ENCODE measurements at places on chromosomes 12 and 14.

DNA sequence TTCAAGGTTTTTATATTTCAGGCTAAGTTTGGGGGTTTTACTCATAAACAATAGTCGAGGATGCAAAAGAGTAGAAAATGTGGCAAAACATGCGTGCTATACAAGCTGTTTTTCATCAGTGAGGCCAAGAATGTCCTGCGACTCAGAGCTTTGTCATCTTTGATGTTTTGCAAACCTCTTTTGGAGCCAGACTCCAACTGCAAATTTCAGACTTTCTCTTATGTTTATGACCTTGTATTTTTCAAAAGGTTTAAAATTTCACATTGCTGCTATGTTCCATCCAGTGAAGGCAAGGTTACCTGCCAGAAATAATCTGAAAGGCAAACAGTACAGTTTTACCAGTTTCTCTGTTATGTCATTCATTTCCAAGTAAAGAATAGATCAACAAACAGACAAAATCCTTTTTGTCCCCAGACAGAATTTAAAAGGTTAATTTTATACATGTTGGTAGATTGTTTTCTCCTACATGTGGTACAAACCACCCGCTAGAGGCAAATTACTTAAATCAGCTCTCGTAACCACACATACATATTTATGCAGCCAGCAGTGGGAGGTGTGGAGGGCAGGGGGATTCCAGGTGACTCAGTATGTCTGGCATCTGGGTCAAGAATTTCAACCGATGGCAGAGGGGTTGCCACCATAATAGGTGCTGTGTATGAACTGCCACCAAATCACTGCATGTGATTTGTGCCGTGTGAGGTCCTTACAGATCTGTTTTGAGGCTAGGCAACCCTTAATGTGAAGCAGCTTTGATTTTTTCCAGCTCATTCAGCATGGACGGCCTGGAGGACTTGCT lies 119.8 kb upstream of the CPM start:
- DNase-seq, result no peak
- peaks cover 6% of the 10 kb centered on the region for H3K4me1 ChIP-seq
- H3K27me3 ChIP-seq, result no peaks in the 10 kb centered on the region
- no peak overlapping the region for H3K4me3 ChIP-seq
- no peak overlapping the region for H3K27ac ChIP-seq
- H3K36me3 ChIP-seq, result no peaks in the 10 kb centered on the region

- no peaks in the 10 kb centered on the region for H3K4me1 ChIP-seq
- H3K4me3 ChIP-seq, result no peak overlapping the region
- no peaks in the 10 kb centered on the region for H3K36me3 ChIP-seq
- DNase-seq, result no peak
- no peak overlapping the region for H3K27ac ChIP-seq
Observed at GRCh38 chr14:81415781-81416180, 15.7 kb upstream of the STON2 start.

DNA sequence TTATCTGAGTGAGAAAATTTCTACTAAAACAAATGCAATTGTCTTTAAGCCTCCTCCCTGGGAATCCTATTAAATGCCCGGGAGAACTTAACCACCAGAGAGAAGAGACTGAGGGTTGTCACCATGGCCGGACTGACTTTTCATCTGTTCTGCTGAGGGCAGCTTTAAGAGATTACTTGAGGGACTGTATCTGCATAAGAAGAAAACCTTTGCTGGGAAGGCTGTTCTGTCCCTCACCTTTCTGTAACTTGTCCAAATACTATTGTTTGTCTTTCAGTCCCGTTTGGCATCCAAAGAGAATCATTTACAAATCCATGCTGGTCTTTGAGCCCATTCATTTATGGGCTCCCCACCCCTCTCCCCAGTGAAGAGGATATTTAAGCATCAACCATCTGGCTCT lies 306.3 kb upstream of the FLRT2 start:
- no peak overlapping the region for H3K27ac ChIP-seq
- H3K4me1 ChIP-seq, result no peaks in the 10 kb centered on the region
- H3K27me3 ChIP-seq, result no peaks in the 10 kb centered on the region
- no peak overlapping the region for H3K4me3 ChIP-seq

DNA sequence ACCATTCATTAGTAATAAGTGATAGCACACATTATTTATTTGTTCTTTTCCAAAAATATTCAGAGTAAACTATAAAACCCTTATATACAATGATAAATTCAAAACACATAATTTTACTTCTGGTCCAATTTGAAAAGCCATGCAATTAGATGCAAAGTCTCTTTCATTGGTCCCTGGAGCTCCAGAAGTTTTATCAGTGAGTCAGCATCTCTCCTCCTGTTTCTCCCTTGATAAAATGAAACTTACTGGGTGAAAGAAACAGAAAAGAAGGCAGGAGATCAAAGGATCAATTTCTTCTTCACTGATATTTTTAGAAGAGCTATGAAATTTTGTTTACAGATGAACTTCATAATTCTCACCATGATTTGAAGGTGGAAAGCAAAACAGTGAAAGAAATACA lies 47.5 kb downstream of the IFNG start:
- no peaks in the 10 kb centered on the region for H3K4me1 ChIP-seq
- H3K27ac ChIP-seq, result no peak overlapping the region
- H3K4me3 ChIP-seq, result no peak overlapping the region
- no peaks in the 10 kb centered on the region for H3K36me3 ChIP-seq

GRCh38 chr14:21275261-21275858 lies 4.5 kb upstream of the RPGRIP1 start:
- H3K4me1 ChIP-seq, result no peaks in the 10 kb centered on the region
- H3K4me3 ChIP-seq, result no peak overlapping the region
- H3K27me3 ChIP-seq, result no peaks in the 10 kb centered on the region

GRCh38 chr14:100531152-100532121 lies 55.8 kb downstream of the BEGAIN start:
- no peak overlapping the region for H3K27ac ChIP-seq
- no peaks in the 10 kb centered on the region for H3K4me1 ChIP-seq

GRCh38 chr14:70027785-70028428 lies 148.7 kb downstream of the SMOC1 start:
- no peaks in the 10 kb centered on the region for H3K36me3 ChIP-seq
- DNase-seq, result peak; percentile 79
- H3K4me3 ChIP-seq, result no peak overlapping the region
- H3K27me3 ChIP-seq, result no peaks in the 10 kb centered on the region
